T-helper 22 cell (primary cell): ENCODE measurements at places on chromosomes 1 and 21.

DNA sequence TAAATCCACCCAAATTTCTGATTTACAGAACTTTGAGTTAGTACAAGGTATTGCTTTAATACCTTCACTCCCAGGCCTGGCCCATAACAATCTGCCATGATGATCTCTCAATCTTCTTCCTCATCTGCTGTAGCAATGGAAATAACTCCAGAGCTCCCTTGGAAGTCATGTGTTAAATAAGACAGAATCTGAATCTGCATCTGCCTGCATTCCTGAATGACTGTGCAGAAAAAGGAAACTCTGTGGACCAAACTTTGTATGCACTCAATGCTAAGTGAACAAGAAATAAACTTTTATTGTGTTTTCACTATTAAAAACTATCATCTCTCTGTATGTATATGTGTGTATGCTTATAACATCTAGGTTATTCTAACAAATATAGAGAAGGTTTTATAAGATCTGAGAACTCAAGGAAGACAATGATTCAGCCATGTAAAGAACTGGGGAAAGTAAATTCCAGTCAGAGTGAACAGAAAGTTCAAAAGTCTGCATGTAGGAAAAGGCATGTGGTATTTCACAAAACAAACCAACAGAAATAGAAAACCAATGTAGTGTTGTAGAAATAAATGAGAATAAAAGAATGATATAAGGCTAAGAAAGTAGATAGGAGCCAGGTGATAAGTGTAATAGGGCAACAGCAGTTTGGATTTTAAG, 390.2 kb downstream of the USH2A start:
- DNase-seq: no peak

DNA sequence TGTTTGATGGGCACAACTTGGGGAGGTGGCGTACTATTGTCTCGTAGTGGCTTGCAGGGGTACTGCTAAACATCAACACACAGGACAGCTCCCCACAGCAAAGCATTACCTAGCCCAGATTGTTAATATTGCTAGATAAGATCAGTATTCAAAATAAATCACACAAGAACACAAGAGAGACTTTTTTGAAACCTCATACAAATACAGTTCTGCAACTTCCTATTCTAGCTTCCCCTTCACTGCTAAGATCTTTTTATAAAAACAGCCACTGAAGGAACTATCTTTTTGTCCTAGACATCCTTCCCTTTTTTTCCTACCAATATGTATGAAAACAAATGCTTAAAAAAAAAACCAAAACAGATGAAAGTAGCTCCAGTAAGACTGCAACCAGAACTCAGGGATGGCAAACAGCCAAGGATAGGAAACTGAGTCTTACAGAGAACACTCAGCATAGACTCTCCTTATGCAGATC, 137.8 kb upstream of the KRTAP19-8 start:
- DNase-seq: no peak

- no peak for DNase-seq
Measured at GRCh38 chr1:109112056-109112651, 1.8 kb upstream of the ELAPOR1 start.

- no peak for DNase-seq
Measured at GRCh38 chr1:109821221-109821669, 57.5 kb upstream of the EPS8L3 start.

DNA sequence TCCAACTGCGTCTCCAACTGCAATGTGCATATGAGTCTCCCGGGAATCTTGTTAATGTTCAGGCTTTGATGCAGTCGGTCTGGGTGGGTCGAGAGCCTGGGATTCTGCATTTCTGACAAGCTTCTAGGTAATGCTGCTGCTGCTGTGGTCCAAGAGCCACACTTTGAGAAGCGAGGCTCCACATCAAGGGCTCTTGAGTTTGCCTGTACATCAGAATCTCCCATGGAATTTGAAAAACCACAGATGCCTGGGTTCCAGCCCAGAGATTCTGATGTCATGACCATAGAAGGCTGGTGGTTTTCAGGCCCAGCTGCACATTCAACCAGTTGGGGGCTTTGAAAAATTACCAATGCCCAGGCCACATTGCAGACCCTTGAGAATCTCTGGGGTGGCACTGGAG, 93.9 kb upstream of the TARDBP start:
- no peak for DNase-seq

DNA sequence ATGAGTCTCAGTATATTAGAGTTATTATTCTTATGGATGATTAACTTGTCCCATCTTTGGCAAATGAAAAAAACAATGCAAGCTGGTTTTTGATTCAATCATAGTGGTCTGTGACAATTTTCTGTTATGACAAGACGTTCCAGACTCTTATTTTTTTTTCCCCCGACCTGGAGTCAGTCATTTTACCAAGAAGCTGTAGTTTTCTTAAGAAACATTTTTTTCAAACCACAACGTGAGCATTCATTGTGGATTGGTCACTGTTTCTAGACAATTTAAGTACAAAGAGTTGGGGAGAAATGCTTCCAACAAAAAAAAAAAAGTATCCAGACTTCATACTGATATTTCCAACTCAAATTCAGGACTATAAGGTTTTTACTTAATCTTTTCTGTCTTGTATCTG, 8.0 kb upstream of the ANGPTL3 start:
- DNase-seq: no peak

- DNase-seq: no peak
Measured at GRCh38 chr21:20591284-20591683, 406.9 kb upstream of the NCAM2 start.

DNA sequence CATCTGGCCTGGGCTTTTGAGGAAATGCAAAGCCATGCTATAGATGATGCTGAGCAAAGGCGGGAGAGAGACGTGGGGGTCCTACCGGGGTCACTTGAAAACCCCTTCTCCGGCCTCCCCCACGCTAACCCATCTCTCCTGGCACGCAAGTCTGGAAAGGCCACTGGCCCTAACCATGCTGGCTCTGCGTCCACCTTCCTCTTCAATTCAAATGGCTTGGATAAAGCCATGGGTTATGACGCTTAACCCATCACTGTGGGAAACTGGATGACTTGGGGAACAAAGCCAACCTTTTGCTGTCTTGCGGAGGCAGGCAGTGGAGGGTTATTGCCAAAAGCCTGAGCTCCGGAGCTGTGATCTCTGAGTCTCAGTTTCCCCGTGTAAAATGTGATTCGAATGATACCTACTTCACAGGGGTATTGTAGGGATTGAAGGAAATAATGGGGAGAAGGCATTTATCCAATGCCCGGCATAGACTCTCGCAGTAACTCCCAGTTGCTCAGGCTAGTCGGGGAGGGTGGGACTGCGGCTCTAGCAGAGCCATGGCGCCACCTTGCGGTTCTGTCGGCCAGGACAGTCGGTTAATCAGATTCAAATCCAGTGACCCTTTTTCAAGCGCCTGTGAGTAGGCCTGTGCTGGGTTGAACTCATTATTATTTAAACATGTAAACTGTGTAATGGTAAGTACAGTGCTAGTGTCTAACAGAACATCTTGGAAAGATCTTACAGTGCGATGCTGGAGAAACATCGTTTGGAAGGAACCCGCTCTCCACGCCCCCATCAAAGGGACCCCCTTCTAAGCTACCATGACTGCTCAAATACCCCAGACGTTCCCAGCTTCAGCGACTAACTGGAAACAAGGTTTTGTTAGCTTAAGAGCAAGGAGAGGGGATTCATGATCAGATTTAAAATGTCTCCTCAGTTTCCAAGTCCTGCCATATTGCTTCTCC, 20.3 kb downstream of the NEK2 start:
- peak; percentile 50 for DNase-seq
